Esophagus mucosa (tissue), 1 donor: ENCODE measurements at places on chromosomes 5 and 9. TPM values are rescaled to one million over a fixed set of nuclear protein-coding genes. Genes with fewer than 3 reads are reported as not detected.

GRCh38 chr9:127763918-127764384 is 14.5 kb downstream of the SH2D3C start:
- ATAC-seq = peak; percentile 44

DNA sequence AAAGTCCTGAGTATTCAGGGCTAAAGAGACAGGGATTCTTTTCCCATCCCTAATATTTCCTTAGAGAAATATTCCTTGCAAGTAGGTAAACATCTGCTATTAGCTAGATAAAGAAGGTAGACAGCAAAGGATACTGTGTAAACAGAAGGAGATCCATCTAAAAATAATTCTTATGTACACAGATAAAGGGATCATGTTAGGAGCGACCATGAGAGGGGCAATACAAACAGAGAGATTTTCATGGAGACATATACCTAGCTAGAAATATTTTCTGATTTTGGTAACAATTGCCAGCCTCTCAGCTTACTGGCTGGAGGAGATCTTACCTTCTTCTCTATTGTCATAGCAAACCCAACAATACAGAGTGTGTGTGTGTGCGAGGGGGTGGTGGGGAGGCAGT is 184.6 kb upstream of the DMAC1 start:
- ATAC-seq = no peak

GRCh38 chr9:92715488-92716231 is 45.7 kb upstream of the IPPK start:
- ATAC-seq = peak; percentile 91

Gene STPG3
- total RNA-seq = not detected

Gene WNT8A
- not detected for total RNA-seq

Gene SARDH
- 0.12 TPM for total RNA-seq
